Activated gamma-delta T cell treated with Interleukin-2 at 50 U/mL for 16 hours (primary cell): ENCODE measurements at places on chromosomes 4 and X.

GRCh38 chrX:56790778-56791177, 61.7 kb downstream of the NBDY start:
- DNase-seq = no peak

DNA sequence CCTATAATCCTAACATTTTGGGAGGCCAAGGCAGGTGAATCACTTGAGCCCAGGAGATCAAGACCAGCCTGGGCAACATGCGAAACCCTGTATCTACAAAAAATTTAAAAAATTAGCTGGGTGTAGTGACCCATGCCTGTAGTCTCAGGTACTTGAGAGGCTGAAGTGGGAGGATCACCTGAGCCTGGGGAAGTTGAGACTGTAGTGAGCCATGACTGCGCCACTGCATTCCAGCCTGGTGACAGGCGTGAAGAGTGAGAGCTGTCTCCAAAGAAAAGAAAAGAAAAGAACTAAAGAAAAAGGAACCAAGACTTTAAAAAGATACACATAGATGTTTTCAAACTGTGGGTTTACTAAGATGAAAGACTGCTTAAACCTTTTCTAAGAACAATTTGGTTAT, 129.0 kb downstream of the SPCS3 start:
- no peak for DNase-seq

GRCh38 chr4:172308078-172308477, 494.9 kb downstream of the GALNTL6 start:
- DNase-seq = no peak

- DNase-seq = no peak
Measured at GRCh38 chr4:109462802-109463201, 29.2 kb downstream of the SEC24B start.

DNA sequence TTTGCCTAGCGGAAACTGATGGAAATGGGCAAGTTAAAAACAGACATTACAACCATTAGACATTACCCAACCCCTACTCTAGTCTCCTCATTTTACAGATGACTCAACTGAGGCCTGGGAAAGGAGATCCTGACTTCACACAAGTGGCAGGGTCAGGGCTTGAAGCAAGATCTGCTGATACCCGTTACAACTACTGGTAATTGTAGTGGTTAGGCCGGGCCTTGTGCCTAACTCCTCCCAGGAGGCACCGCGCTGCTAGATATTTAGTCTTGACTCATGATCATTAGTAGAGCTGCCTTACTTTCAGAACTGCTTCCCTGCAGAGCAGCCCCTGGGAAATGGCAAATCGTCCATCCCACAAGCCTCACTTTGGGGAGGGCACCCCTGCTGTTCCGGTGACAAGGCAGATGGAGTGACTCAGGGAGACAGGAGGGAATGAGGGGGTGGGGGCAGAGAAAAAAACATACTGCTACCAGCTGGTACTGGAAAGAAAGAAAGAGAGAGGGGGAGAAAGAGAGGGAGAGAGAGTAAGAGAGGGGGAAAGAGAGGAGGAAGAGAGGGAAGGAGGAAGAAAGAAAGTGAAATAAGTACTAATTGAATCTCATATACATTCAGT, 12.2 kb downstream of the ARHGEF6 start:
- DNase-seq = peak; percentile 18

DNA sequence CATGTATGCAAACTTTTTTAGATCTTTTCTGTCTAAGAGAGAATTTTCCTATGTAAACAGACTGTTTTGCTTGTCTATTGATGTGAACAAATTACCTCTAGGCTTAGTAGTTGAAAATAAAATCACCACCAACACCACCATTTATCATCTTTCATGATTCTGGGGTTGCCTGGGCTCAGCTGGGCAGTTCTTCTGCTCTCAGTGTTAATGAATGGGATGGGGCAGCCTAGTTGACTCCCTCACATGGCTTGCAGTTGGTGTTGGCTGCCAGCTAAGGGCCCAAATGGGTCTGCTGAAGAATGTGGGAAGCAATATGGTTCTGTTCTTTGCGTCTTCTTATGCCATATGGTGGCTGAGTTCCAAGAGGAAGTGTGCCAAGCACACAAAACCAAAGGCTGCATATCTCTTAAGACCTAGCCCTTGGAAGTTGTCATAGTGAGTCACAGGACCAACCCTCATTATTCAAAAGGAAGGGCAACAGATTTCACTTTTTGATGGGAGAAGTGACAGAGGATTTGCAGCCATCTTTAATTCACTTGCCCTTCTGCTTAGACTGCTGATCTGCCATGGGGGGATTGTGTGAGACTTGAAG, 17.9 kb downstream of the REELD1 start:
- no peak for DNase-seq
